NCI-H748 treated with DMSO at 0.1 percent for 48 hours (cell line): ENCODE measurements at places on chromosomes 2 and 18.
A peak's percentile ranks its signal among the peaks of the same experiment; 100 is the strongest.

- no peak for DNase-seq
These were observed 2.6 kb upstream of the KRCC1 start for GRCh38 chr2:88058191-88058590.

- DNase-seq: no peak
These were observed at the start of gene ERMN for GRCh38 chr2:157325786-157326185. TSS of gene ERMN (minus strand) at chr2:157325824. CDS start at chr2:157325642, 182 bp downstream.

DNA sequence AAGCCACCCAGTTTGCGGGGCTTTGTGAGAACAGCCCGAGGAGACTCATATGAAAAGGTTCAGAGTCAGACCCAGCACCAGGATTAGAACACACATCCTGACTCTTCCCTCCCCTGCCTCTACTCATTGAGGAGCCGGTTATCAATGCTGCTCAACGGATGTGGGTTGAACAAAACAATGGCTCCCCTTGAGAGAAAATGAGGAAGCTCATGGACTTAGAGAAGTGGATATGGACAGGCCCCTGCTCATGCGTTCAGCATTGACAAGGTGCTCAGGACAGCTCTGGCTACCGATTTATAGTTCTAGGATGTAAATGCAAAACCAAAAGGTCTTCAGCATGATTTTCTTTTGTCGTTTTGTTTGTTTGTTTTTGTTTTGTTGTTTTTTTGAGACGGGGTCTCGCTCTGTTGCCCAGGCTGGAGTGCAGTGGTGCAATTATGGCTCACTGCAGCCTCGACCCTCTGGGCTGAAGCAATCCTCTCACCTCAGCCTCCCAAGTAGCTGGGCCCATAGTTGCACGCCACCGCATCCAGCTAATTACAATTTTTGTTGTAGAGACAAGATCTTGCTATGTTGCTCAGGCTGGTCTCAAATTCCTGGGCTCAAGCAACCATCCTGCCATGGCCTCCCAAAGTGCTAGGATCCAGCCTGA lies 32.0 kb upstream of the AGAP1 start:
- no peak for DNase-seq

DNA sequence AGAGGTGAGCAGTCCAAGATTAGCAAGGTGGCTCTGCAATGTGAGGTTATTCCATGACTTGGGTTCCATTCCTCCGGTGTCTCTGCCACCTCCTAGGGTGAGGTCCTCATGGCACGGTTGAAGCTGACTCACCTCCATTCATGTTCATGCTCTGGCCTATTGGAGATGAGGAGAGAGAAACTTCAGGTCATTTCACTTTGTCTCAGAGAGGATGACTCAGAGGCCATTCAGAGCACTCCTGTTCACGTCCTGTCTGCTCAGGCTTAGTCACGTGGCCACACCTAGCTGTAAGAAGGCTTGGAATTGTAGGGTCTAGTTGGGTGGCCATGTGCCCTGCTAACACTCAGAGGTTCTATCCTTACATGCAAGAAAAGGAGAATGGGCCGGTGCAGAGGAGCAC lies 67.5 kb upstream of the MBOAT2 start:
- DNase-seq: no peak

DNA sequence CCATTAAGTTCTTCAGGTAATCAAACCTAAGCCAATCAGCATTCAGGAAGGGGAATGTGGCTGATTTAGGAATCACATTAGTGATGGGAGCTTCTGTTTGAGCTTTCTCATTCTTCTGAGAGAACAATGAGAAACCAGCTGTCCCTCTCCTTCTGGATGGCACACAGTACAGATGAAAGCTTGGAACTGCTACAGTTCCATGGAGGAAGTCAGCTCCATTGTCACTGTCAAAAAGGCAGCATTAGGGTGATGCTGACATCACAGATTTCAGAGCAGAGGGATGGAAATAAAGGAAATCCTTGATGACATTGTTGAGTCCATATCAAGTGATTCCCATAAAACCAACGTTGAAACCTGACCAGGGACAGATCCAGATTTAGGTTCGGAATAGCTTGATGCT lies 36.1 kb upstream of the ACYP2 start:
- no peak for DNase-seq

DNA sequence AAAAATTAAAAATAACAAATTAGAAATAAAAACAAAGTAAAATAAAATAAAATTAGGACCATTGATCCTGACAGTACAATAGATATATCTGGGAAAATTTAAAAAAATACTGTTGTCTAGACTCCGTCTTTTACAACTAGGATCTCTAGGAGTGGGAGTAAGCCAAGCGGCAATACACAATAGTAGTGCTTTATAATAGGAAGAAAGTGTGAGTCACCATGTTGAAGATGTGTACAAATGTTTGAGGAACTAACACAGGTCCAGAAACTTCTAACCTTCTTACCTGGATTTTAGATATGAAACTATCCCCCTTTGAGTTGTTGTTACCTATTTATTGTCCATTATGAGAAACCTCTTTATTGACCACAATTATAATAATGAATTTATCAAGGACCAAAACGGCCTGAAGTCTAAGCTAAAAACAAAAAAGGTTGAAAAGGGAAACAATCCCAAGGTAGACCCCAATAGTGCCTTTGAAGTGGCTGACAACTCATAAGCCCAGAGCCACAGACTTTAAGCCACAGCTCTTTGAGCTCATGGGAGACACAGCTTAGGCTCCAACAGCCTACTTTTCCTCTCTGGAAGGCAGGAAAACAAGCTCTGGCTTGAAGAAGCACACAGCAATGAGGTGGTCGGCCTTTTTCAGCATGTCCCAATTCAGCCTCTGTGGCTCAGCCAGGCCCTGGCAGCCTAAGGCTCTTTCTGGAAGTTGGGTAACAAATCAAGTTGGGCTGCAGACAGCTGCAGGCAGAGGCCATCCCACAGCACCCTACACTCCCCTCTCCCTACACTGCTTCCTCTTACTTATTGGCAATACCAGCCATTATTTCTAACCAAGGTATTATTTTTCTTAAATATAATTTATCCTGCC lies 62.9 kb downstream of the AQP4 start:
- no peak for DNase-seq

DNA sequence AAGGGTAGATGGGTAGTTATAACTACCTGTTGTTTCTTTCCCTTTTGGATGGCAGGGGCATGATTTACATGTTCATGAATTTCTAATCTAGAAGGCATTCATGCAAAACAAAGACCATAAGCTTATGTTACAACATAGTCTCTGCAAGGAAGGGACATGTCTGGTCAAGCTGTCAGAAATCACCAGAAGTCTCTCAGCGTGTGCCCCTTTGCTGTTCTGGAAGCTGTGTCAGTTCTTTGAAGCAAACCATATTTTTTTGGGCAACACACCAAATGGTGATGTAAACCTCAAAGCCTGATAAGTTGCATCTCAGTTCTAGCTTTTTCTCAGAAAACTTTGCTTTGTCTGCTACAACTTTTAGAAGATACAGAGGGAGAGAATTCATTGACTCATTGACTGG lies 173.5 kb upstream of the CTAGE1 start:
- DNase-seq: no peak

GRCh38 chr2:212177724-212178123 lies 360.9 kb downstream of the ERBB4 start:
- peak; percentile 26 for DNase-seq

DNA sequence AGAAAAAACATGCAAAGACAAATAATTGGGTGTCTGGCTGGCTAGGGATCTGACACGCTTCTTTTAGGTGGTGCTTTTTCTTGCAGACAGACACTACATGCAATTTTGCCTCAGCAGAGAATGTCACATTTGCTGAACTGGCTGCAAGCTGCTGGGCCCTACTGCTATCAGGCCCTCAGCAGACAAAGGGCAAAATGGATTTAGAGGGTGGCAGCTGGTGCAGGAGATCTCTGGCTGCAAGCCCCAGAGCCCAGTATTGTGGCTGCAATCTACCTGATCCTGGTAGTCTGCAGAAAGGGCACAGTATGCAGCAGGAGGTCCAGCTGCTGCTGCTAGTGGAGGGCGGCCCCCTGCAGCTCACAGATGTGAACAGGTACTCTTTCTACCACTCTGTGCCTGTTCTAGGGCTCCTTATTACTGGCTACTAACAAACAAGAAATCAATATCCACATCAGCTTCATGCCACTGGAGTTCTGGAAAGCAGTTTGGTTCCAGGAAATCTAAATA lies 796.7 kb upstream of the CELF4 start:
- no peak for DNase-seq

DNA sequence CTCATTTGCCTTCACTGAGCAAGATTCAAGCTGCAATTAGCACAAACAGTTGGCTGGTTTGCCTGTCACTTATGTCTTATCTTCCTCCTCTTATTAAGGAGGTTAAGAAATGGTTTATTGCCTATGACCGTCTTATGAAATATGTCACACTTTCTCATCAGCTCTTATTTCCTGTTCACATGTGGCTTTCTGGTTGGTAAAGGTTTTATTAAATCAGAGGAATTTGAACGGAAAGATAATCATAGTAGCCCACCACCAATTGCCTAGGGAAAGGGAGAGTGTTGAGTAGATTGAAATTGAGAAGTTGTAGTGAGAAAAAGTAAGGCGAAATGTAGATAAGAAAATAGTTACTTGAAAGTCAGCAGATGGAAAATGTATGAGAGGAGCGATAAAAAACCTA lies 4.2 kb upstream of the IL1R1 start:
- DNase-seq: no peak

GRCh38 chr2:206211657-206212255 lies 52.1 kb downstream of the EEF1B2 start:
- DNase-seq: no peak

DNA sequence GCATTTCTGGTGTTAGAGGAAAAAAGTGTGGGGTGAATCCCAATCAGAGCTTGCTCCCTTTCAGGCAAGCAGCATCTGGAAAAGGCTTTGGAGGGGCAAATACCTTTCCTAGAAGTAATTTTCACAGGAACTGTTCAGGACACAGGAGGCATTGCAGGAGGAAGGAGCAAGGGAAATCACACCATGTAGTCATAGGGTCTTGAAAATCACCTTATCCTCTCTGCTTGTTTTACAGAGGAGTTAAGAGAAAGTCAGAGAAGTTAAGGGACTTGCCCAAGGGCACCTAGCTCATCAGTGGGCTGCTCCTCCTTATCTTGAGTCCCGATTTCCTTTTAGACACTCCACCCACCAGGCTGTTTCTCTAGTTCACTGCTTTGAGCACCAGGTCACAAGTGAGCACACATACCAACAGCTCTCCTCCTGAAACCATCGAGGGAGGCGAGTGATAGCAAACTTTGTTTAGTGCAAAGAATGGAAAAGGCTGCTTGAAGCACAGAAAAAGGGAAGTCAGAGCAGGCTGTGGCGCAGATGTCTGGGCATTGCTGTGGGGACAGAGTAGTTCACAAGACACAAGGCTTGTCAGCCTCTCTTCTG lies 89.2 kb upstream of the CXCR4 start:
- no peak for DNase-seq

GRCh38 chr2:224799691-224800090 lies 83.5 kb upstream of the CCDC195 start:
- no peak for DNase-seq

GRCh38 chr2:199228887-199229819 lies 228.6 kb downstream of the SATB2 start:
- no peak for DNase-seq

- no peak for DNase-seq
These were observed 3.9 kb downstream of the BOD1L2 start for GRCh38 chr18:57150828-57151227.

GRCh38 chr2:238913931-238914647 lies 66.2 kb downstream of the TWIST2 start:
- no peak for DNase-seq

DNA sequence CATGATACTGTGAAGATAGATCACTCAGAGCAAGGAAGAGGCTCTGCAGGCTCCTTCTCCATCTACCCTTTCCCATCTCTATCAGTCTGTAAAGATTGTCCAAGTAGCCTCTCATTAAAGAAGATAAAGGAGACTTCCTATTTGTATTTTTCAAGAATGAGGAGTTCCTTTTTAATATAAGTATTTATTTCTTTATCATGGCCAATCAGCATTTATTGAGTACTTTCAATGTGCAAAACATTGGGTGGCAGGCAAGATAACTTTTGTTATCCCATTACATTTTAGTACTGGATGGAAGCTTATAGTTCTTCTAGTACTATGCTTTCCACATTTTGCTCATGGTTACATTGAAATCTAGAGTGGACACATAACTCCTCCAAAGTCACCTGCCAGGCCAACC lies 3.6 kb upstream of the PDE11A start:
- DNase-seq: no peak

DNA sequence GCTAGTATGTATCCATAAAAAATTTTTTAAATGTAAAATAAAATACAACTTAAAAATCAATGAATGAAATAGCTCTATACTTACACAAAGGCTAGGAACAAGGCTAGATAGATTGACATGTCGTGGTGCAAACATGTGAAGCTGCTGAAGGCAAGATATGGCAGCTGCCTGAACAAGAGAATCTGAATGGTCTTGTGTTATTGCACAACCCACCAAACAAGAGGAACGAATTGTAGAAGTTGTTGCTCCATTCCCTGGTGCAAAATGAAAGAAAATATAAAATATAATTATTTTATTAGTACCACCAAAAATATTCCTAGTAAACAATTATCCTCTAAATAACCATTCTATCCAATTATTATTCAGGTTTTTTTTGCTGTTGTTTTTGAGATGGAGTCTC lies 46.4 kb downstream of the HEATR5B start:
- no peak for DNase-seq

DNA sequence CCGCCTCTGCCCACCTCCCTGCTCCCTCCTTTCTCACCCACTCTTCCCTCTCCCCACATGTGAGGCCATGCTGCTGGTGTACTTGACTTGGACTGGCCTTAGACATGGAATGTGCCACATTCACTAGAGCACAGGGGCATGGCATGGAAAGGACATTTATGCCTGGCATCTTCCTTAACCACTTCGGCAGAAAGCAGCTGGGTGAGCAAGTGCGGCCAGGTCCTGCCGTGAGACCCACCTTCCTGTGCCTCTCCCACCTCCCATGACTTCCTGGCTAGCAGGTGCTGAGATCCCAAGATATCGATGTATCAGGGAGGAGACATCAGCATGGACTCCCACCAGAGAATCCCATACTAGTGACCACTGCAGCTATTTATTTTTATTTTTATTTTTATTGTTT lies 13.0 kb downstream of the GPR55 start:
- no peak for DNase-seq

DNA sequence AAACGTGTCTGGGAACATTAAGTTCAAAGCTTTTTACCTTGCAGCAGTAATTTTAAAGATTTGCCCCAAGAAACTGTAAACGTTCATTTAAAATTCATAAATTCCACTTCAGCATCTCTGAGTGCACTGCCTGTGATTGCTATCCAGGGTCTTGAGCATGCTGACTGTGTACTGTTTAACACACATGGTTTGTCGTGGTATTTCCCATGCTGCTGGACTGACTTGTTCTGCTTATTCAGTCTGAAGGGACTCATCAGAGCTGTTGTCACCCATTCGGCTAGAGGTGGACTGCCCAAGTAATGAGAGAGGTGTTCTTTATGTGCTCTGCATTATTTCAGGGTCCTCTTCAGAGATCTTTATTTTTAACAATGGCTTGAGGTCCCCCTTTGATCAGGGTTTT lies 53.1 kb downstream of the RHBDD1 start:
- no peak for DNase-seq

DNA sequence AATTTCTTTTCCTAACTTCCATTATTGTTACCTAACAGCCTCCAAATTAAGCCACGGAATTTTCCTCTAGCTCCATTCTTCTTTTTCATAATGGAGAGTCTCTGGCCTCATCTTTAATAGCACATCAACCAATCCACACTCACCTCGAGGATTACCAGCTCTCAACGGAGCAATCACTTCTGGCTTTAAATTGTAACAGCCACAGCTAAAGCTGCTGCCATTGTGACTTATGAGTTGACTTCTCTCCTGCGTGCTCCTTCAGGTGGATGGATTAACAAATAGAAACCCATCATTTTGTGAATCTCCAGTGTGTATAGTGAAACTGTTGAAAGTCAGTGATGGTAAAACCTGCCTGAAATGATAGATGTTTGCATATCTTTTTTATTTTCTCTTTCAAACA lies 24.9 kb upstream of the SLC5A7 start:
- DNase-seq: no peak
